ENCODE measurements at places on chromosomes 16 and 17.

- DNase-seq = no peak
Measured at GRCh38 chr17:16281351-16281750, 64.3 kb downstream of the PIGL start.

- no peak for DNase-seq
Measured at GRCh38 chr17:79930062-79930876, 91.0 kb upstream of the CBX4 start.

- DNase-seq = no peak
Measured at GRCh38 chr17:9959377-9959981, 54.4 kb upstream of the RCVRN start.

GRCh38 chr16:11232852-11233726 lies 22.9 kb downstream of the SOCS1 start:
- no peak for DNase-seq

DNA sequence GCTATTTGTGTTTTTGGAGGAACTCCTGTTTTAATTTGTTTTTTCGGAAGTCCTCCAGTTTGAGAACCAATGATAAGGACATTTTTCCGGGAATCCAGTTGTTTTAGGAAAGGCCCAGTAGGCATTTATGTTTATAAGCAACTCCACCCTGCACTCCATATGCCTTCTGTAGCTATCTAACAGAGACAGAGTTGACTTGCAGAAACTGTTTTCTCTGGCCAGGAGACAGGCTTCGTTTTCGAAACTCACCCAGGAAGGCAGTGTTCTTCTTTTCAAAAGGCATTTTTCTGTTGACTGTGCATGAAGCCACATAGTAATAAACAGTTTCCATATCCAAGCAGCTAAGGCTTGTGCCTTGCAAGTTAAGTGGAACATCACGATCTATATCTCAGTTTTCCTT lies 587.1 kb downstream of the WWOX start:
- no peak for DNase-seq

- DNase-seq = no peak
Measured at GRCh38 chr17:50805486-50805885, 29.9 kb upstream of the WFIKKN2 start.

- no peak for DNase-seq
Measured at GRCh38 chr17:77083531-77083930, 57.2 kb upstream of the SEC14L1 start.

- no peak for DNase-seq
Measured at GRCh38 chr16:12680531-12680930, 123.2 kb downstream of the CPPED1 start.

DNA sequence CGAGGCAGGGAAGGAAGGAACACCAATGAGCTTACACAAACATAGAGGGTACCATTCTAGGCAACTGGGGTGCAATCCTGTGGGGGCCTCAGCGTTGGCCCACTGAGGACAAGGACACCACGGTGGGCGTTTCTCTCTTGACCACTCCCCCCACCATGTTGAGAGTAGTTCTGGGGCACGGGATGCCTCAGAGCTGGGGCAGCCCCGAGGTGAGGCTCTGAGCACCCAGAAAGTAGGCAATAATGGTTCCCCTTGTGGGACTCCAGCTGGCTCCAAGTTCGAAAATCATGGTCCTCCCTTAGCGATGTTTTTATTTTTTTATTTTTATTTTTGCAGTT lies 5.1 kb downstream of the PRSS21 start:
- DNase-seq = no peak

GRCh38 chr17:52064791-52065211 lies 93.7 kb downstream of the CA10 start:
- DNase-seq = peak; percentile 5

DNA sequence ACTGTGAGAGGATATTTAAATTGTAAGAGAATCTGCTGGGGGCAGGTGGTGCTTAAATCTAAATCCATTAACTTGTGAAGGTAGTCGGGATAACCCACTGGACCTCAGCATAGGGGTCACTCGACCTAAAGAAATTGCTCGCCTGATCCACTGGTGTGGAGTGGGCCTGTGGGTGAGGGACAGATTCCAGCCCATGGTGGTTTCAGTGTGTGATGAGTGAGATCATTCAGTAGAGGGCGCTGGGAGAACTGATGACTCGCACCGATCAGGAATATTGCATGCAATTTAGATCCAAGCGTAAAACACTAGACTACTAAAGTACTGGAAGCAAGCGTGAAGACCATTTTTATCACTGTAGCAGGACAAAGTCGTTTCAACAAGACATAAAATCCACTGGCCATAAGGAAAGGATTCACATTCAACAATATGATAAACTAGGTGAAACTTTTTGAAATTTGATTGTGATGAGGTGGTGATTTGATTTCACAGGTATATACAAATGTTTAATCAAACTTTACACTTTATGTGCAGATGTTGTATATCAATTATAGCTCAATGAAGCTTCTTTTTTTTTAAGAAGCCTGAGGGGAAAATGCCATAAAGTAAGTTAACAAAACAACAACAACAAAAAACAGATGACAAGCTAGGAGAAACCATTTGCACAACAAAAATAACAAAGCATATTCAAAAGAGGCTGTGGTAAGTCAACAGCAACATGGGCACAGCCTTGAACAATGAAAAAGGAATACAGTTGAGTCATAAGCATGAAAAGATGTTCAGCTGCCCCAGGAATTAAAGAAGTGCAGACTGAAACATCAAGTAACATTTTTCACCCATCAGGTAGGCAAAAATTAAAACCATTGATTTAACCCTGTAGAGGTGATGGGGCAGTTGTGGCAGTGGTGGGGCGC lies 7.5 kb upstream of the TMEM170A start:
- no peak for DNase-seq

DNA sequence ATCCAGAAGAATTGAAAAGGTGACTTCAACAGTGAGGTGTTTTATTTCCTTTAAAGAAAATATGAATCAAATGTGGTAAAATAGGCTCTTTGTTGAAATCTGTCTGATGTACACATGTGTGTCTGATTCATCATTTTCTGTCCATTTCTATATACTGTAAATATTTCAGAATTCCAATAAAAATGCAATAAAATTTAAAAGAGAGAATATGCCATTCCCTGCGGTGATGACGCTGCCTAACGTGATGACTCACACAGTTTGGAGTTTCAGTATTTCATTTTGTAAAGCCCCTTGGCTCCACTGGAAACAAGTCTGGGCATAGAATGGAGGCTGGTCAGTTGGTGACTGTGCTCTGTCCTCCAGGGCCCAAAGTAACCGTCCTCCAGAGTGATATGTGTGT lies 482.5 kb upstream of the CDH5 start:
- no peak for DNase-seq

All from Caki2 (cell line).